Activated CD8-positive, alpha-beta memory T cell treated with anti-CD3 and anti-CD28 coated beads for 1 hour (primary cell): ENCODE measurements at places on chromosomes 5 and 9.

DNA sequence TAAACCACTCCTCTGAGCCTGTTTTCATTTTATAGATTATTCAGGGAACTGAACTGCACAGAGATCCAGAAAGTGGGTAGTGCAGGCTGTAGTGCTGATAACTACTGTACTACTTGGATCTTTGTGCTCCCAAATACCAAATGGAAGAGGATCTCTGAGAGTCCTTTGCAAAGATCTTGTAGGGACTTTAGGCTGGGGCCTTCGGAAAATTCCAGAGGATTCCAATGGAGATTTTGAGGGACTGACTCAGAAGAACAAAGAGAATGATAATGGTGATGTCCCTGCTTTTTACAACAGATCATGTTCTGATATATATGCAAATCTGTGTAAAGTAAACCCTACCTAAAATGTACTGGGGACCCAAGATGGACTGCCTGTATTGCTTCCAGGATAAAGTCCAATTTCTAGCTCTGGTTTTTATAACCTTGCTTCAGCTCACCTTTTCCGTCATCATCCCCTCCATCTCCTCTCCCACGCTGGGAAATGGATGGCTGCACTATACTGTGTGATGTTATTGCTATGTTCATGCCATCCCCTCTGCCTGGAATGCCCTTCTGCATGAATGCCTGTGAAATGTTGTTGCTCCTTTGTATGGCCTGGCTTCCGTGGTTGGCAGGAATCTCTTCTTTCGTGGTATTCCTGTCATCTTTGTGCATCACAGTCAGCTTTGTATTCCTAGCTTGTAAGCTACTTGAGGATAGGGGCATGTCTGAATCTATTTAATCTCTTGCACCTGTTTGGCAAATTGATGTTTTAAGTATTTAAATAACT, 9.7 kb upstream of the PSMD5 start:
- DNase-seq, result no peak

GRCh38 chr9:129058965-129059795, 21.7 kb upstream of the DOLPP1 start:
- DNase-seq, result no peak

GRCh38 chr5:118692811-118693342, 295.5 kb downstream of the DTWD2 start:
- no peak for DNase-seq

DNA sequence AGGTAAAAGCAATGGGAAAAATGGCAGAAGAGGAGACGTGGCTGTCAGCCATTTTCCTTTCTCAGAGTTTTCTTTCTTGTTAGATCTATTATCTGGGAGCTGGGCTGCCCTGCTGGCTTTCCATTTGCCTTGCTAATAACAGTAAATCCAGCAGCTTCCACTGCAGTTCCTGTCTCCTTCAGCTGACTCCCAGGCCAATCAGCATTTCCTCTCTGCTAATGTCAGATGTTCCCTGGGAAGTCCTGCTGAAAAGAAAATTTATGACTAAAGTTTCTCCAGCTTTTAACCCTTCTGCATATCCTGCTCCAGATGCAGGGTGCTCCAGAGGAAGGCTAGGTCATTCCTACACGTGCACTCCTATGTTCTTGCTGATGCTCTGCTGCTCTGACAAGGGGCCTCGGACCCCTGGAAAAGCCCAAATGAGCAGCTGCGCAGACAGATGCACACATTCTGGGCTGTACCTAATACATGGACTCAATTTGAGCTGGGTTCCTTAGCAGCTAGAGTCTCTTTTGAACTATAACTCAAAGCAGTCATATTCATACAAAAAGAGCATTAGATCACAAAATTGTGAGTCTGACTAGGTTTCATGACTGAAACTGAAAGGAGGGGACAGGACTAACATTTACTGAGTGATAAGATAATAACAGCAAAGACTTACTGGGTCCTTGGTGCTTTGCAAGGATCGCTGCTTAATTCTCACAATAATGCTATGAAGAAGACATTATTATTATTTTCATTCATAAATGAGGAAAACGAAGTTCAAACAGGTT, 182.2 kb downstream of the MAPKAP1 start:
- no peak for DNase-seq

DNA sequence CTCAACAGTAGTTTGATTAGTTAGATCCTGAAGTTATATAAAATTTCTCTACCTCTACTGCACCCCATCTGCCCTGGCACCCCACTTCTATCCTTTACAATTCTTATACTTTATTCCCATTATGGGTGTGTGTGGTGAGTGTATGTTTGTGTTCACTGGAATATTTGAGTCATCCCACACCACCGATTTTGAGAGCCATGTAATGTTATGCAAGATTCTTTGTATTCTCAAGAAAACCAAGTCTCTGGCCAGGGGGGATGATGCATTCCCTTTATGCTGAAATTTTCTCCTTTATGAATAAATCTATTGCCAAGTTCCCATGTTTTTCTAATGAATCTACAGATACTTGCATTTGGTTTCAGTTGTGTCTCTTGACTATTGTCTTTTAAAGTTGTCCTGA, 266.8 kb downstream of the ARHGEF28 start:
- no peak for DNase-seq

DNA sequence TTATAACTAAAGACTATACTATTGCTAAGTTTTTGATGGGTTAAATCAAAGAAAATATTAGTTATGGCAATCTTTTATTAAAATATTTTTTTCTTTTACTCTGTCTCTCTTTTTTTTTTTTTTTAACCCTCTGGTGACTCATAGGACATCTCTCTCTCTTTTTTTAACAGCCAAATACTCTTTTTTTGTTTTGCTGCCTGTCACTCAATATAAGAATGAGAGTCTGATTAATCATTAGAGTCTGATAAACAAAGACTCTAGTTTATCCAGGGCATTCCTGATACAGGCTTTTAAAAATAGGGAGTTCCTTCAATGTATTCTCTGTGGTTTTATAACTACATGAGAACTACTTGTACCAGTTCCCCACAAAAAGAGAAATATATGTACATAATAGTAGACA, 77.3 kb downstream of the SLC38A9 start:
- no peak for DNase-seq

DNA sequence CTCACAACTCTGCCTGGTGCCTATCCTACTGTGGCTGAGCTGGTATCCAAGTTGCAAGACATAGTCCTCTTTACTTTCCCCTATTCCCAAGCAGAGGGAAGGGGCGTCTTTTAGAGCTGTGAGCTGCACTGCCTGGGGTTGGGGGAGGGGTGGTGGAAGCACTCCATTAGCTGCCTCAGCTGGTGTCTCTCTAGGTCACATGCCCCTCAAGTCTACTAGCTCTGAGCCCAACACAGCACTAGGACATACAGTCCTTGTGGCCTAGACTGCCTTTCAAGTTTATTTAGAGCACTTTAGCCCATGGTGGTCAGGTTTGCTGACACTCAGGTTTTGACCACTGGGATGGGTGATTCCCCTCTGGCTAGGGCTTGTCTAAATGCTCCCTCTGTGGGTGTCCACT, 54.7 kb downstream of the SREK1 start:
- no peak for DNase-seq

DNA sequence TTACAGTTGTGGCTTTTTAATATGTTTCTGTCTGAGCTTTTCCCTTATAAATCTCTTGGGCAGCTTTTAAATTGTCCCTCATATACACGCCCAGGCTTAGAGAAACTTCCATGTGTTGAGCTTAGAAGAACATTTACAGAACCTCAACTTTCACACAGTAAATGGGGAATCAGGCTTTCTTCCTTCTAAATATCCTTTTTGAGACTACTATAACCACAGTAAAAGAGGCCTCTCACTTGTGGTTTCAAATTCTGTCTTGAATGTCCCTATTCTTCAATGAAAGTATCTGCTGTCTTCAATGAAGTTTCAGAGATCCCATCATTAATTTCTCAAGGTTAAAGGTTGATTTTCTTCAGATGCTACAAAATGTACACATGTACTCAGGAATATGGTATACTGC, 588.6 kb upstream of the DMAC1 start:
- no peak for DNase-seq

GRCh38 chr9:31135567-31135966, 1248.9 kb upstream of the ACO1 start:
- no peak for DNase-seq

DNA sequence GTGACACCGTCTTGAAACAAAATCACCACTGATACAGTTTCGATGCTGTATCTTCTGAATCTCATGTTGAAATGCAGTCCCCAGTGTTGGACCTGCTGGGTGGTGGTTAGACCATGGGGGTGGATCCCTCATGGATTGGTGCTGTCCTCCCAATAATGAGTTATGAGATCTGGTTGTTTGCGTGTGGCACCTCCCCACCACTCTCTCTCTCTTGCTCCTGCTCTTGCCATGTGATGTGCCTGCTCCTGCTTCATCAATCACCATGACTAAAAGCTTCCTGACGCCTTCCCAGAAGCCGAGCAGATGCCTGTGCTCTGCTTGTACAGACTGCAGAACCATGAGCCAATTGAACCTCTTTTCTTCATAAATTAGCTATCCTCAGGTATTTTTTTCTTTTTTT, 15.2 kb upstream of the C5orf15 start:
- DNase-seq, result no peak

DNA sequence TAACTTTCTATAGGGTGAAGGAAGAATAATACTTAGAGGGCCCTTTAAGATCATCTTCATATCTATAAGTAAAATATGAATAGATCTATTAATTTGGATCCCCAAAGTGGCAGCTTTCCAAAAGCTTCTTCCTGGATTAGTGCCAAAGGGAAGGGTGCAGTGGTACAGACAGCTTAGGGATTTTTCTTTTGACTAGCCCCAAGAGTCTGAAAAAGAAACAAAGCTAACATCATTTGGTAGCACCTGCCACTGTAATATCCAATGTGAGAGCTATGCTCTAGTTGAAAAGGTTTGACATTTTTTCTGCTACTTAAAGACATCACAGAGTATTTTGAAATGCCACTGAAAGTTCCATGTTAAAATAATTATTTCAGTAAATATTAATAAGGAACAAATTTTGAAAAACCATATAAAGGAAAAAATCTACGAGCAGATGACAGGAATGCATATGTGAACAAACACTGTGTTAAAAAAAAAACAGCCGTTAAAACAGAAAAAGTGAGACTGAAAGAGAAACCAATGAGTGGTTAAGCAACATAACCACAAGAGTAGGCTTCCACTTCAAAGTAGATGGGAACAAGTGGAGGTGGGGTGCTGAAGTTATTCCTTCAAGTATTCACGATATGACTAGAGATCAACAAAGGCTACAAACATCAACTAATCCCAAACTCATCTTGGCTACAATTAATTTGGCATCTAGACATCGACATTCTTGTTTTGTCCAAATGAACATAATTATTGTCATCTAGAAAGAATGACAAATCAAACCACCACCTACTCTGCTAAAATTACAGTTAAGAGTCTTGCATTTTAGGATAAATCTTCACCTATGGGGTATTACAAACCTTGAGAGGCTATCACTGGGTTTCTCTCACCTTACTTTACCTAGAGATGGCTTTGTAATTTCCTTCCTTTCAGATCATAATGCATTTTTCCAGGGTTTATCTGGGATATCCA, 137.5 kb downstream of the CPLANE1 start:
- no peak for DNase-seq

DNA sequence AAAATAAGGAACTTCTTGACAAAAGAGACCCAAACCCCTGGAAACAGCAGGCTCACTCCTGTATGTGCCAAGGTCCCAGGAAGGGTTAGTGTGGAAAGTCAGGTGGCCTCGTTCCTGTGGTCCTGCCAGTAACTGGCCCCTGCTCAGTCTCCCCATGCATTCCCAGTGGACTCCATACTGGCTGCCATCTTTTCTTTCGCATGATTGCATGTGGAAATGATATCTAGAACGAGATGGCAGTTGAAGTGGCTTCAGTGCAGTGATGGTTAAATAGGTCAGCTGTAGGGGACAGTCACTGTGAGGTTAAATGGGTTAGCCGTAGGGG, 30.4 kb downstream of the AHRR start:
- no peak for DNase-seq

GRCh38 chr9:68454579-68455334, 85.9 kb downstream of the TMEM252 start:
- DNase-seq, result no peak

DNA sequence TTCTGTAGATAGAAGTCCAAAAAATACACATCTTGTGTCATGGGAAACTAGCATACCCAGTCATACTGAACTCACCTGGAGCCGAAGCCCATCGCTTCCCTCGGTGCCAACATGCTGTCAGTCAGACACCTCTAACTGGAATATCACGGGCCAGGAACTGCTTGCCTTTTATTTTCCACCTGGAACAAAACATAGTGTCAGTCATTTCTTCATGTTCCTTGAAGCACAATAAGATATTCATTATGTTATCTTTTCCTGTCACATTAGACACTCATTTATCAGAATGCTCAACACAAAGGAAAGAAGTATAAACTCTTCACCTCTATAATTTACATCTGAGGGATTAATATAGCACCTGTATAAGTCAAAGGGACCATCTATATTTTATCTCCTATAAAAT, 674.4 kb downstream of the PTPRD start:
- DNase-seq, result no peak

DNA sequence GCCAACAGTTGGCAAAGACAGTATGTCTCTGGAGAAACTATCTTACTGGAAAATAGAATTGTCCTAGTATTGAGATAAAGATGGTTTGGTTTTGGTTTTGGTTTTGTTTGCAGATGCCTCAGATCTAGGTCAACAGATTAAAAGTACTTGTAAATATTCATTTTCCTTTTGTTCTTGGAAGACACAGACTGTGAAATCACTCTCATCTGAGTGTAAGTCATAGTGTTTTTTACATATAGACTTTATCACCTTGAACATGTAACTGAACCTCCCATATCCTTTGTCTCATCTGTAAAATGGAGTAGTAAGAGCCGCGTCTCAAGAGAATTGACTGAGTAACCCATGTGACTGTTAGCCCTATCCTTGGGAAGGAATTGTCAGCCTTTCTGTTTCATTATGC, 34.3 kb downstream of the MAP3K1 start:
- DNase-seq, result no peak

DNA sequence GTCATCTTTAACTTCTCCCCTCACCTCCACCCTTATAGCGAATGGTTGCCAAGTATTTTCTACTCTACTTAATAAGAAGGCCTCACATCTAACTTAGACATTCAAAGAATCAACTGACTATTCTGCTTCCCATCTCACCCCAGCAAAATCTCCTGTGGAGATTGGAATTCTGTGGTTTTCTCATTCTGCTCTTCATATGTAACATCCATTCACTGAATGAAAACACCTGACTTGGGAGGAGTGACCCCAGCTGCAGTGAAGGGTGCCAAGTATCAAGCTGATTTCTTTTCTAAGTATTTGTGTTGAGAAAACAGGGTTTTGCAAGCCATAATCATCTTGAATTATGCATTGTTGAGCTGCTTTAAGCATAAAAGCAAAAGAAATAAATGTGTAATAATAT, 42.5 kb upstream of the TAF1L start:
- DNase-seq, result no peak

DNA sequence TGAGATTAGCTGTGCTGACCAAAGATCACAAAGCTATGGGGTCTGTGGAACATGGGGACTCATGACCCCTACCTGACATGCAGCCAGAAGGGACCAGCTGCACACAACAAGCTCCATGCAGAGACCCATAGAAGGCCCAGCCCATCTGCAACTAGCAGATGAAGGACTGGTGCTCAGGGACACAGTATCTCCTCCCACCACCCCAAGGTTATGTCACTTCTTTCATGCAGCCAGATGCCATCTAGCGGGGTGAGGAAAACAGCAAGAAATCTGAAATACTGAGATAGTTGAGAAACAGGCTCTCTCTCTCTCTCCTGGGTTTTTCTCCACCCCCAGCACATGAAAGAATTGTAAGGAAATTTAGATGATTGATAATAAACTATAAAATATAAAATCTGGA, 161.3 kb upstream of the DAPK1 start:
- no peak for DNase-seq
